ENCODE measurements at places on chromosomes 3 and 15.
A peak's percentile ranks its signal among the peaks of the same experiment; 100 is the strongest.

DNA sequence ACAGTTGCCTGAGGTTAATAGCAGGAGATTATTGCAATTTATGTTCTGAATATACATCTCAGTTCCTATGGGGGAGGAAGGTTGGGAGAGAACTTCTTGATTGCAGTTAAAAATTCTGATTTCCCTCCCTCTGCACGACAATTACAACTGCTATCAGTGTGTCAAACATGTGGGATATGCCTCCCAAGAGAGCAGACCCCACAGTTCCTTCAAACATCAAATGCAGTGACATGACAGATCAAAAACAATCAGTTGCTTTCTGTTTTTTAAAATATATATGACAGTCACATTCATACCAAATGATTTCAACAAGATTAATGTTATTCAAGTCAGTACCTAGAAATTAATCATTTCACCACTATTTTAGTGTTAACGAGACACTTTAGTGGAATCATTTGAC lies 639.0 kb downstream of the EDEM1 start:
- no peak for DNase-seq

- no peak for DNase-seq
These were observed 142.6 kb upstream of the CFAP20DC start for GRCh38 chr3:59192473-59192872.

DNA sequence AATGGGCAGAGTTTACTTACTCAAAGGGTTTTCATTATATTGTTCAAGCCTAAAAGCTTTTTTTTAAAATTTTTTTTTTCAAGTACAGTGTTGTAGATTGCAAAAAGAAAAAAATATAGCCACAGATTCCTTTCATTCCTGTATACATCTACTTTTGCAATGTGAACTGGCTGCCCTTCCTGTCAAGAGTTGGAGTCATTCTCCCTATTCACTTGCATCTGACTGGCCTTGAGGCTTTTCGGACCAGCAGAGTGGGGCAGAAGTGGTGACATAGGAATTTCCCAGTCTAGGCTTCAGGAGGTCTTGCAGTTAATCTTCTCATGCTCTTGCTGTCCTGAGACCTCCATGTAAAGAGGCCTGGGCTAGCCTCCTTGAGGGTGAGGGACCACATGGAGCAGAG lies 218.3 kb upstream of the CFAP20DC start:
- DNase-seq: no peak

DNA sequence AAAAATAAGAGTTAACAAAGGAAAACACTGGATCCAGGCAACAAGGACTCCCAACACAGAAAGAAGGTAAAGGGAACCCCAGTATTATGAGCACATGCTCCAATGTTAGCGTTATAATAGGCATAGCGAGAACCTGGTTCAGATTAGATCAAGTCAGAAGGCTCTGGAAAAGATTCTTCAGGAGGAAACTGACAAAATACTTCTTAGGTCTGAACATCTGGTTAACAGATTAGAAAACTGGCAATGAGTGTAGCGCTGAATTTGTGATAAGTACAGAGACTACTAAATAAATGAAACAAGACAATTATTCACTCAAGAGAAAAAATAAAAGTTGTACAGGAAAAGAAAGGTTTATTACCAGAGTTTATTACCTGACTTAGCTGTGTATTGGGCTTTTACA lies 146.1 kb downstream of the DPH6 start:
- no peak for DNase-seq

GRCh38 chr3:33758864-33759263 lies 39.6 kb upstream of the PDCD6IP start:
- no peak for DNase-seq

DNA sequence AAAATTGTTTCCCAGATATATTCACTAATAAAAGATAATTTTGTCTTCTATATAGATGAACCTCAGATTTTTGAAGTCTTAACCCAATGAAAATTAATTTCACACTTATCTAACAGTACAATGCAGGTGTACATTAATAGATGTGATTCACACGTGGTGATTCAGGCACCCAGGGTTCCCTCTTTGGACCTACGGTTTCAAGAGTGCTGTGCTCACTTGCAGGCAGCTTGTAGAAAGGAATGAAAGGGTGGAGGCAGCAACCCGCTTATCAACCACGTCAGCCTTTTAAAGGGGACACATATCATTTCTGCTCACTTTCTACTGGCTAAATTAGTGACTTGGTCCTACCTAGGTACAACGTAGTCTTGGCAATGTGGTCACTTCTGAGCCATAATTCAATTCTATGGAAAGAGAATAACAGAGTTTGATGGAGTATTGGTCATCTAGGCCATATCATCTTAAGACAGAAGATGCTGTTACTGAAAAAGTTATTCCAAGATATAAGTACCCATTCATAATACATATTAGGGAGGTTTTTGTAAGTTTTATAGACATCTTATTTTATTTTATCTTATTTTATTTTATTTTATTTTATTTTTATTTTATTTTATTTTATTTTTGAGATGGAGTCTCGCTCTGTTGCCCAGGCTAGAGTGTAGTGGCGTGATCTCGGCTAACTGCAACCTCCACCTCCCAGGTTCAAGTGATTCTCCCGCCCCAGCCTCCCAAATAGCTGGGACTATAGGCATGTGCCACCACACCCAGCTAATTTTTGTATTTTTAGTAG lies 37.9 kb downstream of the ACP3 start:
- no peak for DNase-seq

- DNase-seq: no peak
These were observed 335.3 kb upstream of the ARHGEF26 start for GRCh38 chr3:153785901-153786300.

- no peak for DNase-seq
These were observed 57.9 kb upstream of the SELENOK start for GRCh38 chr3:53949541-53949940.

GRCh38 chr3:146166826-146167225 lies 5.8 kb upstream of the PLOD2 start:
- DNase-seq: no peak

DNA sequence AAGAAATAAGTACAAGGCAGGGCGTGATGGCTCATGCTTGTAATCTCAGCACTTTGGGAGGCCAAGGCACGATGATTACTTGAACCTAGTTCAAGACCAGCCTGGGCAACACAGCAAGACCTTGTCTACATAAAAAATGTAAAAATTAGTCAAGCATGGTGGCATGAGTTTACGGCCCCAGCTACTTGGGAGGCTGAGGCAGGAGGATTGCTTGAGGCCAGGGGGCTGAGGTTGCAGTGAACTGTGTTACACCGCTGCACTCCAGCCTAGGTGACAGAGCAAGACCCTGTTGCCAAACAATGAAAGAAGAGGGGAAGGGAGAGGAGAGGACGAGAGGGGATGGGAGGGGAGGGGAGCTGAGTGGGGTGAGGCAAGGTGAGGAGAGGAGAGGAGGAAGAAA lies 152.7 kb upstream of the PRICKLE2 start:
- no peak for DNase-seq

- DNase-seq: no peak
These were observed 8.2 kb upstream of the OCA2 start for GRCh38 chr15:28107111-28107903.

- no peak for DNase-seq
These were observed 42.8 kb downstream of the NR2C2 start for GRCh38 chr3:14989943-14990779.

DNA sequence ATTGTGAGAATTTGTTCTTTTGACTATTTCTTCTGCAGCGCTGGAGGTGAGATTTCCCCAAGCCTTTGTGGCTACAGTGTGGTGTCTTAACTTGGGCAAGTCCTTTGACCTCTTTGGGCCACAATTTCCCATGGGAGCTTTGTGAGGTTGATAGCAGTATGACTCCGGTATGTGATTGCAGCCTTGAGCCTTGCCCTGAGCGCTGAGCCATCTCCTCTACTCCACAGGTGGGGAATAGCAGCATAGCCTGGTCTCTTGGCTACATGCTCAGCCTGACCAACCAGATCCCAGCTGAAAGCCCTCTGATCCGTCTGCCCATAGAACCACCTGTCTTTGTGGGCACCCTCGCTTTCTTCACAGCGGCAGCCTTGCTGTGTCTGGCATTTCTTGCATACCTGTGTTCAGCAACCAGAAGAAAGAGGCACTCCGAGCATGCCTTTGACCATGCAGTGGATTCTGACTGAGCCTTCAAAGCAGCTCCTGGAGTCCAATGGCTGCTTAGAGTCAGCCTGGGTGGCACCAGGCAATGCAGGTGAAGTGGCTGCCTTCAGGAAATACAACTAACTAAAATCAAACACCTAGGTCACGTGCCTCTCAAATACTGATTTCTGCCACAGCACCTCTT lies 30.0 kb upstream of the RPL14 start:
- DNase-seq: no peak

DNA sequence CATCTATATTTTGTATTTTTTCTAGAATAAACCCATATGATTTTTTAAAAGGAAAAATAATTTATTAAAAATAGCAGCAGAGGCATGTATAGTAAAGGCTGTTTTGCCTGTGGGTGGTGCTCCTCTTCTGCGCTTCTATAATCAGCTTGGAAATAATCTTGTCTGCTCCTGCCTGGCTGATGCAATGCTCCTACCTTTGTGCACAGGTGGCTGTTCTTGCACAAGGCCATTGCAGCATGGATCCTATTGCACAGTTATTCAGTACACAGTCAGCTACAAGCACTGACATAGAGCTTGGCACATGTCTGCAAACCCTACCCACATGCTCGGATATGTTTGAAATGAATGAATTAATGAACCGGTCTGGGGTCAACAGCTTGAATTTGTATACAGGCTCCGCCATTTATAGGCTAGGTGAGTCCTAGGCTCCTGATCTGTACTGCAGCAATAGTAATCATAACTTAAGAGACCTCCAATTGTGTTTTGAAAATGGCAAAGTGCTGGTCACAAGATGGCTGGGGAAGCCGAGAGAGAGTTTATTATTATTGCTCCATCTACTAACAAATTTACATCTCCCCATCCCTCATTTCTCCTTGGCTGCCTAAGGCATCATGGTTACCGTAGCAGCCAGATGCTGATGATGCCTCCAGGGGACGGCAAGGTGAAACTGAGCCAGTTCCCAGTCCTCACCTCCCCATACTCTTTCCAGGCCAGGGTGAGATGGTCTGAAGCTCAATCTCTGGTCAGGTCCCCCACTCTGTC lies 532 bp upstream of the RTP1 start:
- DNase-seq: no peak

DNA sequence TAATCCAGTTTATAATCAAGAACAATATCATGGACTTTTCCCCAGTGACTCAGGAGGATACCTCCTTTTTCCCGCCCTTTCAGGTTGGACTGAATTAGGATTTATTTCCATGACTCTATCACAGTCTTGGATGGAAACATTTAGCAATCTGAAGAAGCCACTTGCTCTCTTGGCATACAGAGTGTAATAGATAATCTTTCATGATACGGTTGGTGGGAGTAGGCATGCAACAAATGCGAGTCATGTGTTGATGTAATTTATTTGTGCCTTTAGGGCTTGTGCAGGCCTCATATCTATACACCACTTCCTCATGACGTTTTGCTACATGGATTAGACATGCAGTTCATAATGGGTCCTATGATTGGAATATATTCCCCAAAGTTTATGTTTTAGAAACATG lies 54.2 kb upstream of the MCTP2 start:
- DNase-seq: no peak

GRCh38 chr15:57994221-57995049 lies 71.1 kb downstream of the ALDH1A2 start:
- no peak for DNase-seq

DNA sequence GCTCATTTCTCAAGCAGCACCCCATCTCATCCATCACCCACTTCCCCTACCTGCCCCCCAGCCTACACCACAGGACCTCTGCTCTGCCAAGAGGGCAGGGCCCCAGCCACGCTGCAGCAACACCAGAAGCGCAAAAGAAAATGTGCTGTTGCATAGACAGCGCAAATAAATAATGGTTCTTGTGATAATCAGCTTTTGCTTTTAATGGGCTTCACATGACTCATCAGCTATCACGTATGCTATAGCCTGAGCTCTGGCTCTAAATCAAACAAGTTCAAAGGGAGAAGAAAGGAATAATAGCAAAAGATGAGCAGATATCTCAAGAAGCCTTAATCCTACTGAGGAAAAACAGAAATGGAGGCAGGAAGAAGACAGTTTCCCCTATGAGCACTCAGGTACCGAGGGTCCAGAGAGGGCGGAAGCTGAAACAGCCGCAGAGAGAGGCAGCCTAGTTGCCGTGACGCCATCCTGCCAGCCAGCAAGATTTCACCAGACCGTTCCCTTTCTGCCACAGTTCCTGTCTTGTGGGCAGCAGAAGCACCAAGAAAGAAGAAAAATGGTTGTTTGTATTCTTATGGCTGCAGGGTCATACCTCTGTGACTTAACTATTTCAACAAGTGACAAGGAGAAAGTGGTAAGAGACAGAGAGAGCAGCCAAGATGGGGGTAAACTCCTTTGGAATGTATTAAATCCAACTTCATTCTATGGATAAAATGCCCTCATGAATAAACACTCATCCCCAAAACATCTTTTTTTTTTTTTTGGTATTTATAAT lies 22.0 kb downstream of the RAB27A start:
- DNase-seq: no peak

DNA sequence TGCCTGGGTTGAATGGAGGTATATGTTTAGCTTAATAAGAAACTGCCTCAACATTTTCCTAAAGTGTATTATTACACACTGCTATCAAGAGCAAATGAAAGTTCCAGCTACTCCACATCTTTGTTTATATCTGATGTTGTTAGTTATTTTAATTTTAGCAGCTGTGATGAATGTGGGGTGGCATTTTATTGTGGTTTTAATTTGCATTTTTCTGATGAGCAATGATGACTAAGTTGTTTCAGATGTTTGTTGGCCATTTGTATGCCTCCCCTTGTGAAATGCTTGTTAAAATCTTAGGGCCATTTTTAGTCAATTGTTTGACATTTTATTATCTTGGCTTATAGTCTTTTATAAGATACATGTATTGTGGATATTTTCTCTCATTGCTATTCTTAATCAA lies 260.4 kb upstream of the SLCO3A1 start:
- no peak for DNase-seq

GRCh38 chr15:72404356-72404755 lies 6.3 kb downstream of the TMEM202 start:
- no peak for DNase-seq

DNA sequence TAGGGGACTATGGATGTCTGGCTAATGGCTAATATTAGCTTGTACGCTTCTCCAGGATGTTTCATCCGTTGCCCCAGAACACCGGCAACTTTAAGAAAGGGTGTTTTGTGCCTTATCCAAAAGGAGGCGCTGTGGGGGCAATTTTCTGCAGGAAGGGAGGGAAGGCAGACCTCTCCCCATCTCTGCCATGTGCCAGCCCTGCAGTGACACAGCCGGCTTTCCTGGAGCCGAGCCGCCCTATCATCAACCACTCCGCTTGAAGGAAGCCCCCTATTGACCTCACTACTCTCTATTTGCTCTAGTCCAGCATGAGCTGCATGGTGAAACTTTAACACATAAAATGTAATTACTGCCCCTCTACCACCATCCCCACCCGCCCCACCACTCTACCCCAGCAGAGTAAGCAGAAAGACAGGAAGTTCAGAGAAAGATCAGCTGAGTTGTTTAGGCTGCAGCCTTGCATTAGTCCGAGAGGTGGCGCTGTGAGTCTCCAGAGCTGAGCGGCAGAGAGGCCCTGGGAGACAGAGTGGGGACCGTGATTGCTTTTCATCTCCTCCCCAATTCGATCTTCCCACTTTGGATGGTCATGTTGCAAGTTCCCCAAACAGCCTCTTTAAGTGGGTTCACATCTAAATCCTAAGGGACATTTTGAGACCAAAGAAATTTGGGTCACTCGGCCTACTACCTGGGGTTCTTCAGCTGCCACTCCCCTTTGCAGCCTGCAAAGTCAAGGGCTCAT lies 24.5 kb upstream of the RAD18 start:
- peak; percentile 59 for DNase-seq
